ENCODE measurements at places on chromosomes 4 and X. TPM values are rescaled to one million over a fixed set of nuclear protein-coding genes. Genes with fewer than 3 reads are reported as not detected.

Gene MAGEA11
- not detected for total RNA-seq

Gene CC2D2A
- not detected for total RNA-seq

Gene UXT
- total RNA-seq = 152 TPM

Gene TMPRSS11F
- total RNA-seq = not detected

Gene GAGE12F
- not detected for total RNA-seq

Gene SULT1B1
- total RNA-seq = 2.0 TPM

Gene RASGEF1B
- total RNA-seq = 8.0 TPM

Gene GPRIN3
- total RNA-seq = 25.5 TPM

Gene BEX5
- 4.3 TPM for total RNA-seq

Gene DRD5
- total RNA-seq = not detected

Gene PIN4
- 9.3 TPM for total RNA-seq

DNA sequence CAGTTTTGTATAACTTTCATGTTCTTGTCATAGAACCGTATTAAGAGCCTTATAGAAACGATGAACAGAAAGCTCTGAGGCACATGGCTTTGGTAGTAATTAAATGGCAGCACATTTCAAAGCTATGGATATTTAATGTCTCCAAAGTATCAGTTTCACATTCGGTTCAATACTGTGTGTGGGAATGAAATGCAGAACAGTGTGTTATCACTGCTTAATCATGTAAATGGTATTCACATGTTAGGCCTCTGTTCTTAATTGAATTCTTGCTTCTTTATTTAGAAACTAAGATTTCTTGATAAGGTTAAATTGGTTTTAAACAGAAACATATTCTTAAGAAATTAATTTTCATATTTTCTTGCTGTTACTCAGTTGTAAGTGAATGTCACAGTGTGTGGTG lies 701.0 kb upstream of the PITX2 start:
- no peaks in the 10 kb centered on the region for H3K4me1 ChIP-seq
- no peaks in the 10 kb centered on the region for H3K36me3 ChIP-seq
- no peak overlapping the region for H3K4me3 ChIP-seq
- H3K27ac ChIP-seq = no peak overlapping the region
- DNase-seq = no peak
- H3K27me3 ChIP-seq = no peaks in the 10 kb centered on the region

GRCh38 chrX:17758382-17758781 lies 21.1 kb downstream of the SCML1 start:
- H3K27ac ChIP-seq = no peak overlapping the region
- no peak overlapping the region for H3K4me3 ChIP-seq
- peaks cover 1% of the 10 kb centered on the region for H3K4me1 ChIP-seq
- no peaks in the 10 kb centered on the region for H3K27me3 ChIP-seq
- H3K36me3 ChIP-seq = no peaks in the 10 kb centered on the region

DNA sequence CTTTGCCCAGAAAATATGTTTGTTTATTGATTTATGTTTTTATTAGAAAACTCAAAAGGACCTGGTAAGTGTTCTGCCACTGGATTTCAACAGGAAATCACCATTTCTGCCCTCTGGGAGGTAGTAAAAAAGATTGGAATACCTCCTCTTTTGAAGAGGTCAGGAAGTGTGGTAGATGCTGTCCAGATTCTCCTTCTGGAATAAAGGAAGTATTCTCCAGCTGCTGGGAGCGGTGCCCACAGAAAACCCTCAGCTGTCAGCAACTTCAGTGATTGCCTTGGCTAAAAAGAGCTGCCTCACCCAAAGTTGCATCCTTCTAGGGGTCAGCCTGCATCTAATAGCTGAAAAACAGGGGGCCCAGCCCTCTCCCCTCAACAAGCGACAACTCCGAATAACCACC lies 13.8 kb upstream of the ZNF674 start:
- no peak for DNase-seq
- H3K4me1 ChIP-seq = peaks cover 13% of the 10 kb centered on the region
- H3K27me3 ChIP-seq = no peaks in the 10 kb centered on the region
- no peak overlapping the region for H3K4me3 ChIP-seq
- peaks cover 3% of the 10 kb centered on the region for H3K36me3 ChIP-seq
- H3K27ac ChIP-seq = no peak overlapping the region

DNA sequence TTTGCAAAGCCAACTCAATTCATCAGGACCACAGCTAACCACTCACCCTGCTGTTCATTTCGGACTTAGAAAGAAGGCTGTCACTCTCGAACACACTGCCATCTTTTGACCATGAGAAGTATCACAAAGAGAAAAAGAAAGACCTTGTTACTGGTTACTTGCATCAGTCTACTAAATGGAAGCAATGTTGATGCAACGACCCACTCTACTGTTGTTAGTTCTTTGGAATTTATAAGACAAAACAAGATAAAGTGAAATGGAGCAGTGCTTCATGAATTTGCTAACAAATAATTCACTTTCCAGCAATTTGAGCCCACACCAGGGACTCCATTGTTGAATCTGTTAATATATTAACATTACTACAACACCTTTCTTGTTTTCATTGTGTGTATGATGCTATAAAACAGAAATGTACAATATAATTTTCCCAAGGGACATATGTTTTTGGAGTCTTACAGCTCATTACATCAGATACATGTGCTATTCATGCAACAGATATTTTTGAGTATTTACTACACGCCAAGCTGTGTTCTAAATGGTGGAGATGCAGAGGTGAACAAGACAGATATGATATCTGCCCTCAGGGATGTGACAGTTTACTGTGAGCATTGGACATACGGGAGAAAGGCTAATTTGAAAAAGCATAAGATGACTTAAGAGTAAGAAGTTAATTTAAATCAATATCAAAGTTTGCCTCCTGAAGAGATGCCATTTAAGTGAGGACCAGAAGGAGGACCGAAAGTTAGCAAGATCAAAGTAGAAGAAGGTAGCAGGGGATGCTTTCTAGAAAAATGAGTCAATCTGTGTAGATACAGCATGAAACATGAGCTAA lies 87.2 kb downstream of the AREG start:
- H3K36me3 ChIP-seq = no peaks in the 10 kb centered on the region
- no peak for DNase-seq
- H3K4me3 ChIP-seq = no peak overlapping the region
- H3K27ac ChIP-seq = no peak overlapping the region
- H3K27me3 ChIP-seq = peaks cover under 1% of the 10 kb centered on the region
- no peaks in the 10 kb centered on the region for H3K4me1 ChIP-seq

GRCh38 chrX:36573720-36574119 lies 434.4 kb upstream of the FAM47C start:
- DNase-seq = no peak
- H3K36me3 ChIP-seq = no peaks in the 10 kb centered on the region
- no peaks in the 10 kb centered on the region for H3K27me3 ChIP-seq
- H3K4me1 ChIP-seq = no peaks in the 10 kb centered on the region
- H3K4me3 ChIP-seq = no peak overlapping the region

- no peak overlapping the region for H3K27ac ChIP-seq
- no peak for DNase-seq
- no peak overlapping the region for H3K4me3 ChIP-seq
- peaks cover 12% of the 10 kb centered on the region for H3K36me3 ChIP-seq
- H3K4me1 ChIP-seq = peaks cover 20% of the 10 kb centered on the region
Observed at GRCh38 chrX:56787734-56788152, 58.7 kb downstream of the NBDY start.

DNA sequence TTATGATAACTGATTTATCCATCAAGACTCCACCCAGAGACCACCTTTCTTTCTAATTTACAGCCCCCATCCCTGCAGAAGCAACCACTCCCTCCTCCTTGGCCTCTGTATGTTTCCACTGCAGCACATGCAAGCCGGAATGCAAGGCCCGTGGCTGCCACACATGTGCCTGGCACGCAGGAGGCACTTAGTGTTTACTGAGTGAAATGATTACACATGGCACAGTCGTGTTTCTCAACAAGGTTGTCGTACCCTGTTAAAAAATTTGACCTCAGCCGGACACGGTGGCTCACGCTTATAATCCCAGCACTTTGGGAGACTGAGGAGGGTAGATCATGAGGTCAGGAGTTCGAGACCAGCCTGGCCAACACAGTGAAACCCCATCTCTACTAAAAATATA lies 104.3 kb downstream of the APBB2 start:
- DNase-seq = no peak
- peaks cover 2% of the 10 kb centered on the region for H3K27me3 ChIP-seq
- no peak overlapping the region for H3K4me3 ChIP-seq

- peaks cover 62% of the 10 kb centered on the region for H3K4me1 ChIP-seq
- DNase-seq = no peak
- peak overlapping the region; percentile 55 for H3K4me3 ChIP-seq
- no peaks in the 10 kb centered on the region for H3K27me3 ChIP-seq
- peaks cover 26% of the 10 kb centered on the region for H3K36me3 ChIP-seq
- H3K27ac ChIP-seq = peak overlapping the region; percentile 96
Observed at GRCh38 chrX:48940404-48940955, 16.9 kb downstream of the OTUD5 start.

DNA sequence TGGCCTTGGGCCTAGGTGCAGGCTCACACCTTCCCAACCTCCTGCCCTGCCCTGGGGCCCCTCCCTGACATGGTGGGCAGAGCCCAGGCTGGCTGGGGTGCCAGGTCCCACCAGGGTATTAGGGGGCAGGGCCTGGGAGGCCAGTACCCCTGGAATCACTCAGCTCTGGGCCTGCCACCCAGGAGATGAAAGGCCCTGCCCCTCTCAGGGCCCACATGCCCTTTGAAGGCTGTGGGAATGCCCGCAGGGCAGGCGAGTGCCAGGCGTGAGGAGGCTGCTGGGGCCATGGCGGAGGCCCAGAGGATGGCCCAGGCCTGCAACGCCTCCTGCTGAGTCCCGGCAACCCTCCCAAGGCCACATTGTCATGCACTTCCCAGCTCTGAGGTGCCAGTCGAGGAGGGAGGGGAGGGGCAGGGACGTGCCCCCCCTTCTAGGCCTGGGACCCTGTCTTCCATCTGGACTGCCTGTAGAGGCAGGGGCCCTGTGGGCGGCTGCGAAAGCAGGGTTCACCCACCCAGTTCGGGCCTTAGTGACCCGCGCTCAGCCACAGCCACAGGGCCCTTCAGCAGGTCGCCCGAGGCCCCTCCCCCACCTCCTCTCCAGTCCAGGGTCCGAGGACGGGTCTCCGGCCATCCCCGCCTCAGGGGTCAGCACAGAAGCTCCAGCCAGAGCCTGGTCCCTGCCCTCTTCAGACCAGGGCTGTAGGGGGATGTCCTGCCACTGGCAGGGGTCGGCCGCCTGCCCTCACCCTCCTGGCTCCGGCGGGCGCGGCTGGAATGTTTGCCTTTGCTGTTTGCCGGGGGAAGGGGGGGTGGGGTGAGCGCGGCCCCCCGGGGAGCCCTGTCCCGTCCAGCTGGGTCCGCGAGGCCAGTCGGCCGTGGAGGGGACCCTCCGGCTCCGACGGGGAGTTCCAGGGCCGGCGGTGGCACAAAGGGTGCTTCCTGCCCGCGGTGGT lies 26.7 kb upstream of the FGFR3 start:
- H3K27ac ChIP-seq = no peak overlapping the region
- H3K4me3 ChIP-seq = no peak overlapping the region

- peaks cover under 1% of the 10 kb centered on the region for H3K4me1 ChIP-seq
- DNase-seq = no peak
- no peaks in the 10 kb centered on the region for H3K36me3 ChIP-seq
- H3K27ac ChIP-seq = no peak overlapping the region
Observed at GRCh38 chr4:151784706-151785105, 23.9 kb upstream of the GATB start.

- H3K27me3 ChIP-seq = peaks cover 2% of the 10 kb centered on the region
- H3K4me3 ChIP-seq = no peak overlapping the region
Observed at GRCh38 chr4:169045862-169046584, 36.0 kb upstream of the CBR4 start.

- no peak overlapping the region for H3K4me3 ChIP-seq
- DNase-seq = no peak
- no peaks in the 10 kb centered on the region for H3K4me1 ChIP-seq
- no peaks in the 10 kb centered on the region for H3K27me3 ChIP-seq
- H3K36me3 ChIP-seq = no peaks in the 10 kb centered on the region
- no peak overlapping the region for H3K27ac ChIP-seq
Observed at GRCh38 chrX:32153585-32153984, 1057.8 kb downstream of the DMD start.

Measured in activated naive CD8-positive, alpha-beta T cell treated with anti-CD3 and anti-CD28 coated beads, Interleukin-2, amount 10 ng/mL, durations not matched to agents 7 days and 5 days (primary cell).